ENCODE measurements at places on chromosomes 6 and 20. TPM values are rescaled to one million over a fixed set of nuclear protein-coding genes. Genes with fewer than 3 reads are reported as not detected.

DNA sequence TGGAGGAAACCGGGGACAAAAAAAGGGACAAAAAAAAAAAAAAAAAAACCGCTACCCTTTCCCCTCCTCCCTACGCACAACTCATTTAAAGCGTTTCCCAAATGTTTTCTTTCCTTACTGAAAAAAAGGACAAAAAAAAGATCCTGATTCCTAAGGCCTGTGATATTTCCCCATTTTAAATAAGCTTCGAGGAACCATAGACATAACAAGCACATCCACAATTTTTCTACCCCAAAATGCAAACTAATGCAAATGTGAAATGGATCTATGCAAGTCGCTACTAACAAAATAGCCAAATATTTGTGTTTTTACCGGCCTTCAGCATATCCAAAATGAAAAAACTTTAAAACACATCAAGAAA, 1.4 kb upstream of the ZNF217 start:
- DNase-seq, result no peak

- no peak for DNase-seq
Observed at GRCh38 chr6:156337801-156338200, 439.4 kb upstream of the ARID1B start.

- DNase-seq, result no peak
Observed at GRCh38 chr20:7790189-7790588, 150.1 kb downstream of the HAO1 start.

GRCh38 chr20:1879369-1879768, 15.8 kb upstream of the SIRPA start:
- no peak for DNase-seq

- no peak for DNase-seq
Observed at GRCh38 chr20:17648791-17649730, 33.0 kb downstream of the RRBP1 start.

DNA sequence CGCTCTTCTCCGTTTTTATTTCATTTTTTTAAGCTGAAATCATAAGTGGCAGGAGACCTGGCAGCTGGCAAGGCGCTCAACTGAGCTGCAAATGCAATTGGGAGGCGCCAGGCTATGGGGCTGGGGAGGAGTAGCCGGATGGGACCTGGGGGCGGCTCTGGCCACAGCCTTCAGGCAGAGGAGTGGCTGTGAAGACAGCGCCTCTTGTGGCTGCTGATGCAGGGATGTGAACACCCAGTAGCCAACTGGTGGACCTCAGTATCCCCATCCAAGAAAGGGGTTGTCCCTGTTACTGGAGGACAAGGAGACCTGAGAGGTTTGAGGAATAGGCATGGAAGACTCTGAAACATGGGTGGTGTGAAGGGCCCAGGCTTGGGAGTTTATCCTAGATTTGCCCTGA, 12.6 kb downstream of the KCNK17 start:
- DNase-seq, result no peak

The DEFB115 gene
- total RNA-seq, result not detected

Measured in mucosa of gallbladder (tissue), 1 donor.